ENCODE measurements at places on chromosomes 3 and 15. TPM values are rescaled to one million over a fixed set of nuclear protein-coding genes. Genes with fewer than 3 reads are reported as not detected.

DNA sequence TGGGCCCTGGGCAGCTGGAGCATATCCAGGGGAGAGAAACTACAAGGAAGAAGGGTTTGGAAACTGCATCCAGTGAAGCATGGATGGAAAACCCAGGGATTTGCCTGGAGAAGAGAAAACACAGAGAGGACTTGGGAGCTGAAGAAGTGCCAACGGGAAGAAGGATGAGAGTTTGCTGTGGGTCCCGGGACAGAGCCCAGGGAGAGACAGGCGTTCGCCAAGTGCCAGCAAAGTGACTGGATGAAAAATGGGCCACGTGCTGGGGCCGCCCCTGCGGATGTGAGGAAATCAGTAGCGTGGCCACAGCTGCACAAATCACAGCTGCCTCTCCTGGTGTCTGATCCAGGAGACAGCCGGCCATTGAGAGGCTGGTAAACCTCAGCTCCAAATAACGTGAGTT, 70.4 kb downstream of the HES1 start:
- H3K27me3 ChIP-seq, result peaks cover 10% of the 10 kb centered on the region
- H3K36me3 ChIP-seq, result no peaks in the 10 kb centered on the region
- peak; percentile 88 for DNase-seq
- no peak overlapping the region for H3K4me3 ChIP-seq
- H3K27ac ChIP-seq, result peak overlapping the region; percentile 14

DNA sequence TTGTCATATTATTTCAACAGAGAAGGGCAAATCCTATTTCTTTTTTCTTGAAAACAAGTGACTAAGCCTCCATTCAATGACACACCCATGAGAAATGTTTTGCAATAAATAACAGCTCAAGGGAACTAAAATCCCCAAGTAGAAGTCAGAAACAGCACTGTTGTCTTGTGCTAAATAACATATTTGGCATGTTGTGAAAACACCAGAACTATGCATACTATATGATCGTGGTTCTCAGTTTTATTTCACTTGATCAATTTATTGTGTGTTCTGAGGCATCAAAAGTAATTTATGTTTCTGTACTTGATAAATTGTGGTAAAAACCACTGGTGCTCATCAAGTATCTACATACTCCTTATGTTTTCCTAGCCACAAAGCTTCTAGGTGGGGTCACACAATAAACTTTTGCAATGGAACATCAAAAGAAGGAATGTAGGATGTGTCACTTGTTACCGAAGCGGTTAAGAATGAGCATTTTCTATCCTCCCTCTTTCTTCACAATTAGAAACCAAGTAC, 691.7 kb upstream of the CBLB start:
- no peaks in the 10 kb centered on the region for H3K36me3 ChIP-seq
- no peaks in the 10 kb centered on the region for H3K27me3 ChIP-seq
- H3K4me3 ChIP-seq, result no peak overlapping the region
- H3K4me1 ChIP-seq, result no peaks in the 10 kb centered on the region
- no peak overlapping the region for H3K27ac ChIP-seq

DNA sequence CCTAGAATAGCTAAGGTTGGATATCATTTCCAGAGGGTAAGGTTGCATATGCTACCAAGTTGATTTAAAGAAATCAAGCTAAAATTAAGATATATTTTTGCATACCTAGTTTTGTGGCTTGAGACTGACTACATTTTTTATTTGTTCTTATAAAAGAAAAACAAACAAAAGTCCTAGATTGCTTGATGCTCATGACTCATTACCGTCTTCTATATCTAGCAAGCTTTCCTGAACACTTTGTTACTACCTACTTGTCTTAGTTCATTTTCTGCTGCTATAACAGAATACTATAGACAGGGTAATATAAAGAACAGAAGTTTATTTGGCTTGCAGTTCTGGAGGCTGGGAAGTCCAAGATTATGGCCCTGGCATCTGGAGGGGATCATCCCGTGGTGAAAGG, 152.1 kb upstream of the THRB start:
- H3K27ac ChIP-seq, result no peak overlapping the region
- H3K4me3 ChIP-seq, result no peak overlapping the region
- H3K36me3 ChIP-seq, result no peaks in the 10 kb centered on the region
- H3K27me3 ChIP-seq, result no peaks in the 10 kb centered on the region
- no peak for DNase-seq

DNA sequence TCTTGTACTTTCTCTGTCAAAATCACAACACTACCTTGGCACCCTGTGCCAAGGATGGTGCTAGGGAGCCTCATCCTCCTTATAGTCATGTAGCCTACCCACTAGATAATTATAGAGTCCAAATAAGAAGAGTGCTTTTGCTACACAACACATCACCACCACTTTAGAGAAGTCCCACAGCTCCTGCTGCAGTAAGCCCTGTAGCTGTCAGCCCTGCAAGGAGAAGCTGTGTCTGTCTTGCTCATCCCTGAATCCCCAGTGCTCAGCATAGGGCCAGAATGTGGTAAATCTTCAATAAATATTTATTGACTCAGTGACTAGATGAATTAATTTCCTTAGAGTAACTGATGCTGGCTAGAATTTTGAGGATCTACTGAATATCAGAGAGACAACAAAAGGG, 190.8 kb downstream of the ZNF621 start:
- no peak overlapping the region for H3K27ac ChIP-seq
- no peak for DNase-seq
- H3K4me3 ChIP-seq, result no peak overlapping the region

GRCh38 chr15:71011503-71012155, 103.6 kb upstream of the THSD4 start:
- no peaks in the 10 kb centered on the region for H3K27me3 ChIP-seq
- no peaks in the 10 kb centered on the region for H3K36me3 ChIP-seq
- H3K4me3 ChIP-seq, result no peak overlapping the region

DNA sequence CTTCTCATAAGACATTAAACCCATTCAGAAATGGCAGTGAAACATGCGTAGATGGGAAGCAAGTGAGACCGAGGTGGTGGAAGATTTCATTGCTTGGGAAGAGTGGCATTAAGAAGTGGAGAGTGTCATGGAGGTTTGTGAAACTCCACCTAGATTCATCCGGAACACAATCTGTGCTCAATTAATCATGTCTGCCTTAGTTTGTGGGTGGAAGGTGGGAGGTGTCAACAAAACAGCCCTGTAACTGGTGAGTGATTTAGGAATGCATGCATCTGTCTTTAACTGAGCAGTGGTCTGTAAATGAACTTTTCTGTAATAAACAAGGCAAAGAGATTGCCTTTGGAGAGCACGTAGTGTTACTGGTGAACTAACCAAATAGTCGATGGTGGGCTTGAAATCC, 113.7 kb downstream of the WNT5A start:
- no peak overlapping the region for H3K27ac ChIP-seq
- H3K27me3 ChIP-seq, result peaks cover 8% of the 10 kb centered on the region
- no peaks in the 10 kb centered on the region for H3K4me1 ChIP-seq
- no peak overlapping the region for H3K4me3 ChIP-seq

DNA sequence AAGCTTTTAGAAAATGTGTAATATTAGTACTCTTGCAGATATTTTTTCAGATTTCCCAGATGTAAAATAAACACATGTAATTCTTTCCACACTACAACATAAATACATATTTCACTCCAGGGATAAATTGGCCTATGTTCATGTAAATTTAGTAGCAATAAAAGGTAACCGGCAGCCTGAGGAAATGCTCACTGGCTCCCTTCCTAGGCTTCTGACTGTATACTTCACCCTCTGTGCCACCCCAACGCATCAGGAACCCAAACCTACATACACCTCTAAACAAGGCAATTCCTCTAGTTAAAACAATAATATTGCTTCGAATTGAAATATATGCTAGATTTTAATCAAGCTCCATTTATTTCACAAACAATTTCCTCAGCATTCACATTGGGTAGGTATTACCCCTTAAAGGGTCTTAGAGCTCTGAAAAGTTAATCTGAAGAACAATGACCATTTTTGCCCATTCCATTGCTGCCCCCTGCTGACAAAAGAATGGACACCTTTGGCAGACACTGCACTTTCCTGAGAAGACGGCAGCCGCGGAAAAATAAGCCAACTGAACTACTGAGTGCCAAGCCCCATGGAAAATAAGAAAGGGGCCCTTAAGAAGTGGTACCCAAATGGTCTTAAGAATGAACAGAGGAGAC, 212.5 kb downstream of the OSBPL10 start:
- no peak overlapping the region for H3K27ac ChIP-seq
- H3K4me1 ChIP-seq, result no peaks in the 10 kb centered on the region
- H3K36me3 ChIP-seq, result no peaks in the 10 kb centered on the region
- DNase-seq, result peak; percentile 66
- H3K27me3 ChIP-seq, result no peaks in the 10 kb centered on the region
- no peak overlapping the region for H3K4me3 ChIP-seq

DNA sequence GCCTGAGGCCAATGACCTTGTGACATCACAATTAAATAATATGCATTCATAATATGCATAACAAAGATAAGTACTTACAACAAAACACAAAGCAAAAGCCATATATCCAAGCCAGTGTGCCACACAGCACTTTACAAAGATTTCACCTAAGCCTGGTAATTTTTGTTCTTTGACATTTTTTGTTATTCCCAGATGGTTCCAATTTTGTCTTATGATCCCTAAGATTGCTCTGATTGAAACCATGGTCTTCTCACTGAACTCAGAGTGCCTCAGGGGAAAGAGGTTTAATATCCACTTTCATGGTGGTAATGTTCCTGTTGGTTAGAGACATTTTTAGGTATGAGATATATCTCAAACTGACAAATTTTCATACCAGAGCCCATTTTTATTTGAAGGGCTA, 29.1 kb downstream of the RETNLB start:
- no peaks in the 10 kb centered on the region for H3K4me1 ChIP-seq
- H3K4me3 ChIP-seq, result no peak overlapping the region
- no peak for DNase-seq
- H3K27me3 ChIP-seq, result no peaks in the 10 kb centered on the region
- no peak overlapping the region for H3K27ac ChIP-seq

- H3K36me3 ChIP-seq, result no peaks in the 10 kb centered on the region
- DNase-seq, result no peak
- no peak overlapping the region for H3K4me3 ChIP-seq
- no peaks in the 10 kb centered on the region for H3K4me1 ChIP-seq
These were observed 132.5 kb downstream of the DNAJB8 start for GRCh38 chr3:128334086-128334645.

- no peak overlapping the region for H3K27ac ChIP-seq
- DNase-seq, result no peak
- no peaks in the 10 kb centered on the region for H3K4me1 ChIP-seq
- H3K36me3 ChIP-seq, result no peaks in the 10 kb centered on the region
- H3K27me3 ChIP-seq, result peaks cover 3% of the 10 kb centered on the region
- no peak overlapping the region for H3K4me3 ChIP-seq
These were observed 16.2 kb upstream of the PSTPIP1 start for GRCh38 chr15:76978522-76979330.

DNA sequence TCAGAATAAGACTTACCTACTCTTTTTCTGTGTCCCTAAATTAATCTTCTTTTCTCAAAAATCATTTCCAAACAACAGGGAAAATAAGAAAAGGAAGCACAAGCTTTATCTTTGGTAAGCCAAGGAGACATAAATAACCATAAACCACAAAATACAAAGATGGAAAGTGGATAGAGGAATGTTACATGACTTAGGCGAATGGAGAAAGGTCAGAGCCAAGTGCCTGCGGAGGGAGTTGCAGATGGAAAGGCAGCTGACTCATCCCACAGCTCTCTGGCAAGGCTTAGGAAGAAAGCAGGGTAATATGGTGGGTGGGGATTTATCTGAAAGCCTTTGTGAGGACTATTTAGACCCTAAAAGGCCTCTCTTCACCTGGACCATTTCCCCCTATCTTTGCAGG, 72.8 kb downstream of the GALK2 start:
- no peaks in the 10 kb centered on the region for H3K36me3 ChIP-seq
- DNase-seq, result peak; percentile 30
- H3K4me3 ChIP-seq, result no peak overlapping the region
- H3K27ac ChIP-seq, result no peak overlapping the region
- H3K4me1 ChIP-seq, result no peaks in the 10 kb centered on the region
- no peaks in the 10 kb centered on the region for H3K27me3 ChIP-seq

The CCR3 gene
- not detected for polyA plus RNA-seq

The ZSCAN2 gene
- 5.2 TPM for polyA plus RNA-seq

The MESP2 gene
- polyA plus RNA-seq, result 0.37 TPM

The PLCB2 gene
- polyA plus RNA-seq, result 5.4 TPM

The KBTBD13 gene
- not detected for polyA plus RNA-seq

The CFAP92 gene
- 0.27 TPM for polyA plus RNA-seq

The CHRNA7 gene
- polyA plus RNA-seq, result 5.8 TPM

The ULK4 gene
- 4.0 TPM for polyA plus RNA-seq

Measured in adrenal gland (tissue), 19 donors.